ENCODE measurements at places on chromosomes 5 and 9. TPM values are rescaled to one million over a fixed set of nuclear protein-coding genes. Genes with fewer than 3 reads are reported as not detected.

The BTNL9 gene
- 2.9 TPM for total RNA-seq

The ZNF354B gene
- 8.2 TPM for total RNA-seq

GRCh38 chr5:149603210-149603609, 21.9 kb downstream of the ARHGEF37 start:
- H3K36me3 ChIP-seq = no peaks in the 10 kb centered on the region
- no peak for DNase-seq
- H3K4me3 ChIP-seq = no peak overlapping the region
- peak overlapping the region; percentile 62 for H3K27ac ChIP-seq
- peaks cover 51% of the 10 kb centered on the region for H3K4me1 ChIP-seq
- H3K27me3 ChIP-seq = no peaks in the 10 kb centered on the region

- H3K27ac ChIP-seq = no peak overlapping the region
- H3K4me3 ChIP-seq = no peak overlapping the region
- H3K27me3 ChIP-seq = no peaks in the 10 kb centered on the region
- no peaks in the 10 kb centered on the region for H3K36me3 ChIP-seq
Measured at GRCh38 chr5:34854459-34855174, 15.7 kb downstream of the TTC23L start.

- H3K27ac ChIP-seq = no peak overlapping the region
- H3K36me3 ChIP-seq = no peaks in the 10 kb centered on the region
- H3K4me1 ChIP-seq = peaks cover 3% of the 10 kb centered on the region
- no peaks in the 10 kb centered on the region for H3K27me3 ChIP-seq
Measured at GRCh38 chr5:140131967-140132409, 6.3 kb downstream of the IGIP start.

DNA sequence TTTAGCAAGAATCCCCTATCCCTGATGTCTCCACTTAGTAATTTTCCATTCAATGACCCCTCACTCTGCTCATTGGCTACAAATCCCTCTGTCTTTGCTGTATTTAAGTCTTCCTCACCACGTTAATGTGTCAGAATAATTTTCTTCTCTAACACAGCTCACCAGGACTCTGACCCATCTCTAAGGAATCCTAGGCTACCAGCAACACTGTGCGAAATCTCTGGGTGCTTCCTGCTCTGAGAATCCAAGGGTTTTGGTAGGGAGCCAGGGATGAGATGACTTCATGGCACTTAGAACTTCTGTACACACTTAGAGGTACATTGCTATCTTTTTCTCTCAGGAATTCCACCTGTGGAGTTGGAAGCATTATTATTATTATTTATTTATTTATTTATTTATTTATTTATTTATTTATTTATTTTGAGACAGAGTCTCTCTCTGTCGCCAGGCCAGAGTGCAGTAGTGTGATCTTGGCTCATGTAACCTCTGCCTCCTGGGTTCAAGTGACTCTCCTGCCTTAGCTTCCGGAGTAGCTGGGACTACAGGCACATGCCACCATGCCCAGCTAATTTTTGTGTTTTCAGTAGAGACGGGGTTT, 53.5 kb downstream of the FOXI1 start:
- H3K4me3 ChIP-seq = no peak overlapping the region
- H3K27ac ChIP-seq = no peak overlapping the region
- H3K27me3 ChIP-seq = no peaks in the 10 kb centered on the region
- H3K4me1 ChIP-seq = no peaks in the 10 kb centered on the region
- no peak for DNase-seq
- no peaks in the 10 kb centered on the region for H3K36me3 ChIP-seq

DNA sequence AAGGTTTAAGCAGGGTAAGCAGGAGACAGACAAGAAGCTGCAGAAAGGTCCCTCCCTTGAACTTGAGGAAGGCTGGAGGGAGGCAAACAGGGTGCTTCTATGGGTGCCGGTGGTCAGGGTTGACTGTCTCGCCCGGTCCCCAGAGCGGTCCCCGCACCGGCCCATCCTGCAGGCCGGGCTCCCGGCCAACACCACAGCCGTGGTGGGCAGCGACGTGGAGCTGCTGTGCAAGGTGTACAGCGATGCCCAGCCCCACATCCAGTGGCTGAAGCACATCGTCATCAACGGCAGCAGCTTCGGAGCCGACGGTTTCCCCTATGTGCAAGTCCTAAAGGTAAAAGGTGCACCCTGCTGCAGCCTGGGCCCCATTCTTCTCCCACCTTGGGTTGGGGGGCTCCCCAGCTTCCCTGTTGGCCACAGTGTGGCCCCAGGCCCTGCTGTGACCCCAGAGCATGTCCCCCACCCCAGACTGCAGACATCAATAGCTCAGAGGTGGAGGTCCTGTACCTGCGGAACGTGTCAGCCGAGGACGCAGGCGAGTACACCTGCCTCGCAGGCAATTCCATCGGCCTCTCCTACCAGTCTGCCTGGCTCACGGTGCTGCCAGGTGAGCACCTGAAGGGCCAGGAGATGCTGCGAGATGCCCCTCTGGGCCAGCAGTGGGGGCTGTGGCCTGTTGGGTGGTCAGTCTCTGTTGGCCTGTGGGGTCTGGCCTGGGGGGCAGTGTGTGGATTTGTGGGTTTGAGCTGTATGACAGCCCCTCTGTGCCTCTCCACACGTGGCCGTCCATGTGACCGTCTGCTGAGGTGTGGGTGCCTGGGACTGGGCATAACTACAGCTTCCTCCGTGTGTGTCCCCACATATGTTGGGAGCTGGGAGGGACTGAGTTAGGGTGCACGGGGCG, 5.7 kb downstream of the FGFR4 start:
- no peaks in the 10 kb centered on the region for H3K27me3 ChIP-seq
- no peaks in the 10 kb centered on the region for H3K36me3 ChIP-seq
- H3K4me1 ChIP-seq = peaks cover 46% of the 10 kb centered on the region
- no peak overlapping the region for H3K4me3 ChIP-seq
- no peak for DNase-seq

DNA sequence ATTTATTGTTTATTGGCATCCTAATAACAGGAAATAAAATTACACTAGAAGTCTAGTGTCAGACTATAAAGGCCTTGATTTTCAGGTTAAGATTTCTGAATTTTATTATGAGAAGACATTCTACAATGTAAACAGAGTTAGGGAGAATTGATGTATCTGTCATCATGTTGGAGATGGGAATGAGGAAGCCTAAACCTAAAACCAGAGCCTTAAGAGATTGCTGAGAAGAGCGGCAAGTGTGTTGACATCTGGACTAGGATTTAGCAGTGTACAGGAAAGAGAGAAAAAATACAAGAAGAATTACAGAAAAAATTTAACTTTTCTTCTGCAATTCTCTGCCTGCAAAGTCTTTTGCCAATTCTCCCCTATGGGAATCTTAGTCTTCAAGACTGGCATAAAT, 525.5 kb downstream of the NR2F1-AS1 start:
- no peak overlapping the region for H3K4me3 ChIP-seq
- DNase-seq = no peak
- no peaks in the 10 kb centered on the region for H3K27me3 ChIP-seq
- H3K4me1 ChIP-seq = no peaks in the 10 kb centered on the region

DNA sequence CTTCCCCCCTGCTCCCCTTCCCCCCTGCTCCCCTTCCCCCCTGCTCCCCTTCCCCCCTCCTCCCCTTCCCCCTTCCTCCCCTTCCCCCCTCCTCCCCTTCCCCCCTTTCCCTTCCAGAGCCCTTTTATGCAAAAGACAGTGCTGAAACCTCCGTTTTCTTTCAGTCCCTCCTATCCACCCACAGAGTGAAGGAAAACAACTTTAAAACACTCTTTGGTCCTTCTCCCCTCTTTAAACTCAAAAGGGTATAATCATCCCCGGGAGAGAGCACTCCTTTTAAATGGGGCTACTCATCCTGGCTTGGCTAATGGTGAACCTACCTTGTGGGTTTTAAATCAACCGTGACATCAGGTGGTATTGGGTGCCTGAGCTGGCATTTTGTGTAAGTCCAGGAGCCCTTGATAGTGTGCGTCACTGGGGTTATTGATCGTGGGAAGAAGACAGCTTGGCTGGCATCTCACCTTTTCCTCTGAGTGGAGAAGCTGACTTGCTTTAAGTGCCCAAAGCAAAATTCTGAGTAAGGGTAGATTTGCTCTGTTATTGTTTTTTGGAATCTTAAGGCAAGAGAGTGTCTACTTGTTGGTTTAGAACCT, 2.7 kb downstream of the LARP1 start:
- peak overlapping the region; percentile 99 for H3K27ac ChIP-seq
- no peak for DNase-seq
- H3K4me3 ChIP-seq = peak overlapping the region; percentile 99
- no peaks in the 10 kb centered on the region for H3K27me3 ChIP-seq

DNA sequence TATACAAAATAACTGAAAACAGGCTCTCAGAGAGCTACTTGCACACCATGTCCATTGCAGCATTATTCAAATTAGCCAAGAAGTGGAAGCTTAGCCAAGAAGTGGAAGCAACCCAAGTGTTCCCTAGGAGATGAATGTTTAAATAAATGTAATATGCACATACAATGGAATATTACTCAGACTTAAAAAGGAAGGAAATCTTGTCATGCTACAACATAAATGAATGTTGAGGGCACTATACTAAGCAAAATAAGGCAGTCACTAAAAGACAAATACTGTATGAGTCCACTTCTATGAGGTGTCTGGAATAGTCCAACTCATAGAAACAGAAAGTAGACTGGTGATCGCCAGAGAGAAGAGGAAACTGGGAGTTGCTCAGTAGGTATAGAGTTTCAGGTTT, 438.1 kb downstream of the MAT2B start:
- H3K27me3 ChIP-seq = no peaks in the 10 kb centered on the region
- no peak overlapping the region for H3K4me3 ChIP-seq
- DNase-seq = no peak
- no peak overlapping the region for H3K27ac ChIP-seq
- H3K36me3 ChIP-seq = no peaks in the 10 kb centered on the region
- no peaks in the 10 kb centered on the region for H3K4me1 ChIP-seq

- DNase-seq = no peak
- peaks cover 3% of the 10 kb centered on the region for H3K4me1 ChIP-seq
- no peaks in the 10 kb centered on the region for H3K36me3 ChIP-seq
Measured at GRCh38 chr9:92467041-92467440, 15.3 kb downstream of the ASPN start.

The TICAM2 gene
- total RNA-seq = not detected

GRCh38 chr5:2715856-2716255, 35.6 kb downstream of the IRX2 start:
- no peak overlapping the region for H3K4me3 ChIP-seq
- DNase-seq = no peak

The DMRTA1 gene
- 5.7 TPM for total RNA-seq

The MCIDAS gene
- not detected for total RNA-seq

The UNC13B gene
- 25.6 TPM for total RNA-seq

GRCh38 chr5:134439210-134439654, 27.6 kb upstream of the CDKN2AIPNL start:
- DNase-seq = peak; percentile 30
- no peaks in the 10 kb centered on the region for H3K36me3 ChIP-seq
- no peak overlapping the region for H3K4me3 ChIP-seq
- H3K27ac ChIP-seq = peak overlapping the region; percentile 69

GRCh38 chr5:122454541-122454940, 142.5 kb downstream of the SNCAIP start:
- DNase-seq = no peak
- H3K4me3 ChIP-seq = no peak overlapping the region
- H3K27me3 ChIP-seq = no peaks in the 10 kb centered on the region
- H3K27ac ChIP-seq = no peak overlapping the region

DNA sequence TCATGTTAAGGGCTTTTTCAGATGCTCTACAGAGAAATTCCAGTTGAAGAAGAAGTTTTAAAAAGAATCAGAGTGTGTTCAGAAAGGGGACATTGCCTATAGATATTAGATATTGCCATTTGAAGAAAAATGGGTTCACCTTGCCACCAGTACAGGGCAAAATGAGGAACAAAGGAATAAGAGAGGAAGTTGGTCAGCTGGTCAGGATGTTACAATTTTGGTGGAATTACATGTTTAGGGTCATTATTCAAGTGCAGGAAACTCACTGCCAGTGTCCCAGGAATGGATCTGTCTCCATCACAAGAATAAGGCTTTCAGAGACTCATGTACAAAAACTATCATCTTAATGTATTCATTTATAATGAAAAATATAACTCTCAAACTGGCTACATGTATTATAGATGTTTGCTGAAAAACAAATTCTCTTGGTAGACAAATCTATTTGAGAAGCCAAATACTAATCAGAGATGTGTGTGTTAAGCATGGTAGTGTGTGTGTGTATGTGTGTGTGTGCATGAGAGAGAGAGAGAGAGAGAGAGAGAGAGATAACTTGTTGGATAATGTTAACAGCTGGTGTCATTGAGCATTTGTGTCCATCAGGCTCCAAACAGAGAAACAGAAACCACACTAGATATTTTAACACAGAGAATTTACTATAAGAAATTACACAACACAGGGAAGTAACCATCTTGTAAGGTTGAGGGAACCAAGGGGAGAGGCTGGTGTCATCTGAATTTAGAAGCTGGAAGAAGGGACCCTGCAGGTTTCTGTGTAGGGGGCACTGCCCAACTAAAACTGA, 5.0 kb upstream of the C1QTNF3 start:
- no peak overlapping the region for H3K4me3 ChIP-seq
- peaks cover 38% of the 10 kb centered on the region for H3K4me1 ChIP-seq
- H3K27ac ChIP-seq = no peak overlapping the region
- H3K27me3 ChIP-seq = no peaks in the 10 kb centered on the region
- no peak for DNase-seq

DNA sequence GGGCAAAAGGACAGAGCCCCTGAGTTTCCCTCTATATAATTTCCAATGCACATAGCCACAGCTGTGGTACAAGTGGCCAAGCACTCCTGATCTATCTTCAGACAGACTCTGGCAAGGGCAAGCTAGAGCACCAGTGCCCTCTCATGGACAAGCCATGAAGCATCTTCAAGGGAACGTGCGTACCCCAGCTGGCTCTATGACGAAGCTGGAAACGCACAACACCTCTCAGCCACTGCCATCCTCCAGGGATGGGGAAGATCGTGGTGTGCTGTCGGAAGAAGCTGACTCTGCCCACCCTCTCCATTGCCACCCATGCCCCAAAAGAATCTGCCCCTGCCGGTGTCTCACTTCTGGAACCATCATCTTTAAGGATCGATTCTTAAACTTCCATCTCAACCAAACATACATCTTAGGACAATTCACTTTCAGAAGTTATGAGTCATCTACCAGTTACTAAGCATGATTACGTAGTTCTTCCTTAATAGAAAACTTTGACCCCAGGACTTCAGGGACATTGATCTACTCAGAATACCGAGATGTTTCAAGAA, 482.9 kb downstream of the AGTPBP1 start:
- H3K4me1 ChIP-seq = peaks cover 6% of the 10 kb centered on the region
- no peak overlapping the region for H3K4me3 ChIP-seq
- DNase-seq = no peak

- peaks cover 73% of the 10 kb centered on the region for H3K27me3 ChIP-seq
- no peak for DNase-seq
Measured at GRCh38 chr5:174420651-174421407, 303.6 kb upstream of the MSX2 start.

The BARHL1 gene
- not detected for total RNA-seq

All from esophagus squamous epithelium (tissue), 5 donors.